ENCODE measurements at places on chromosomes 11 and 22.

DNA sequence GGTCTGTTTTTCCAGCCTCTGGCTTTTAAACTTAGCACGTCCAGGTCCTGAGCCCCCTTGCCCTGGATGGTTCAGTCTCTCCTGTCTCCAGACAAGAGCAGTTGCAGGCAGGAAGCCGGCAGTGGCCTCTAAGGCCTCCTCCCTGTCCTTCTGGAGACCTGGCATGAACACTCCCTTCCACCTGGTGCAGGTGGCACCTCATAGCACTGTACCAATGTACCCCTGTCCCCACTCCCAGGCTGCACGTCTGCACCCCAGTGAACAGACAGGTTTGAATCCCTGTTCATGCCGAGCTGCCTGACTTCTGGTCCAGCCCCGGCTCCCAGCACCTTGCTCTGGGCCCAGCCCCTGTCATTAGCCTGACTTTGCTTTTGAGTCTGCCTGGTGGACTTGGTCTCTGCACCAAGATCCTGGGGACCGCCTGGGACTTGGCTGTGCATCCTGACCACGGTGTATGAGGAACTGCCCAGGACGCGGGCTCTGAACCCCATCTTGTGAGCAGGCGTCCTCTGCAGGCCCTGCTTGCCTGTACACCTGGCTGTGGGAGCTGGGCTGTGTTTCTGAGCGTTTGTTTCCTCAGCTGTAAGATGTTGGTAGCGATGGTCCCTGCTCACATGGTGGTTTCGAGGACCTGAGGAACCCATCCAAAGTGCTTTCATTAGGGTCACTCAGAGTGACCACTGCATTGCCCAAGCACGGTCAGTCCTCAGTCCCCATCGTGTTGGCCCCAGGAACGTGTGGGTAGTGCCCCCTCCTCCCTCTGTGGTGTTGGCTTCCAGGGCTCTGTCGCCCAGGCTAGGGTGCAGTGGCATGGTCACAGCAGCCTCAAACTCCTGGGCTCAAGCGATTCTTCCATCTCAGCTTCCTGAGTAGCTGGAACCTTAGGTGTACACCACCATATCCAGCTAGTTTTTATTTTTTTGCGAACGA lies 75.0 kb upstream of the SHANK2 start:
- no peak for DNase-seq

DNA sequence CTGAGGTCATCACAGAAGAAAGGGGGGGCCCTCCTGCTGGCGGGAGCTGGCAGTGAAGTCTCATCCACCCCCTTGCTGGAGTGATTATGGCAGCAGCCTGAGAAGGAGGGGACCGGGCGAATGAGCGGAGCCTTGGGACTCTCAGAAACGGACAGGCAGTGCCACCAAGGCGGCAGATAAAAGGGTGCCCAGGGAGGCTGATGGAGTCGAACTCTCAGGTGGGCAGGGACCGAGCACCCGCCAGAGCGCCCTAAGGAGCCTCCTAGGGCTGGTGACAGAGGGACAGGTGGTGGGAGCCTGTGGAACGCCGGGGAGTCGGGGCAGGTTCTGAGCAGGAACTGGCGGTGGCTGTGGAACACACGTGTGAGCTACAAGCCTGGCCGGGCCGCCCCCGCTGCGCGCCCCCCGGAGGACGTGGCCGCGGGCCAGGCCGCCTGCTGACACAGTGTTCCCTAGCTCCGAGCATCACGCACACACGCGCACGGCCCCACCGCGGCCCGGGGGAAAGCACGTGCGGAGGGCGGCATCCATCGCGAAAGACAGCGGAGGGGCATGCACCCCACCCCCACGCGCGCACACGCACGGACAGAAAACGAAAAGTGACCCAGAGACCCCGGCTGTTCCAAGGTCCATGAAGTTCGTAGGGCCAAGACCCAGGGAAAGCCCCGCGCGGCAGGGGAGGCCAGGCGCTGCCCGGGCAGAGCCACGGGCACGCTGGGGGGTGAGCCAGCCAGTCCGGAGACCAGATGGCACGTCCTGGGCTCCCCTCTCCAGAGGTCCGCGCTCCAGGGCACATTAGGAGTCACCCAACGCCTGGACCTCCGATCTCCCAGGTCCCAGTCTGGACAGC lies 1.0 kb downstream of the VWCE start:
- DNase-seq: no peak

DNA sequence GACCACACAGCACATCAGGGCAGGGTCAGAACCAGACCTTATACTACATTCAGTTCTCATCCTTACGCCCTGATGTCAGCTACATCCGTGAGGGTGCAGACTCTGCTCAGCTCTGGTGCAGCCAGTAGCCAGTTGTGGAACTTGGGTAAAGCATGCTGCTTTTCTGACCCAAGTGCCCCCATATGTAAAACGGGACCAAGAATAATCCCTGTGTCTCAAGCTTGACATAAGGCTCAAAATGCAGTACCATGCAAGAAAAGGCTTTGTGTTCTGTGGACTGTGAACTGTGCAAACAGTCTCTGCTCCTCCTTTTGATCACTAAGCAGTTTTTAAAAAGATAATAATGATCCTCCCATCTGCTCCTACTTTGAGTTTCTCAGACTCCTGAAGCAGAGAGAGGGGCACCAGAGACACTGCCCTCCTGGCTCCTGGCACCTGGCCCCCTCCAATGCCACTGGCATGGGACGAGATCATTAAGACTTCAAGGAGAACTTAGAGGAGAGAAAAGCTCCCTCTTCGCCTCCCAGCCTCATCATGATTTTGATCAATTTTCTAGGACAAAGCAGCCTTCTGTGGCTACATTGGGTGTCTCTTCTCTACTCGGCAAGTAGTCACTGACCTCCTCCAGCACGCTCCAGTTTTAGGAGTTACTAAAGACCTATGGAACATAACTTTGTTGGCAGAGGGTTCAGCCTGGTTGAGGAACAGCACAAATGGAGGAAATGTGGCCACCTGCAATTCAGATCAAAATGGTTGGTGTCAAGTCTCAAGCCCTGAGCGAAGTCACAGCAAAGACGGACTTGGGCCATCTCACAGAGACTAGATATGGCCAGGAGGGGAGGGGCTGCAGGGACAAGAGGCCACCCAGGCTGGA lies 23.9 kb downstream of the IL10RA start:
- DNase-seq: no peak

GRCh38 chr11:125167292-125167953 lies 2.9 kb downstream of the PKNOX2 start:
- peak; percentile 55 for DNase-seq

- DNase-seq: no peak
Observed at GRCh38 chr11:128491195-128491936, 96.0 kb downstream of the ETS1 start.

Data from HEK293T (cell line).